Esophagus mucosa (tissue), 1 donor: ENCODE measurements at places on chromosomes 4 and X.

- ATAC-seq = no peak
These were observed 36.6 kb downstream of the DAPP1 start for GRCh38 chr4:99853190-99853589.

DNA sequence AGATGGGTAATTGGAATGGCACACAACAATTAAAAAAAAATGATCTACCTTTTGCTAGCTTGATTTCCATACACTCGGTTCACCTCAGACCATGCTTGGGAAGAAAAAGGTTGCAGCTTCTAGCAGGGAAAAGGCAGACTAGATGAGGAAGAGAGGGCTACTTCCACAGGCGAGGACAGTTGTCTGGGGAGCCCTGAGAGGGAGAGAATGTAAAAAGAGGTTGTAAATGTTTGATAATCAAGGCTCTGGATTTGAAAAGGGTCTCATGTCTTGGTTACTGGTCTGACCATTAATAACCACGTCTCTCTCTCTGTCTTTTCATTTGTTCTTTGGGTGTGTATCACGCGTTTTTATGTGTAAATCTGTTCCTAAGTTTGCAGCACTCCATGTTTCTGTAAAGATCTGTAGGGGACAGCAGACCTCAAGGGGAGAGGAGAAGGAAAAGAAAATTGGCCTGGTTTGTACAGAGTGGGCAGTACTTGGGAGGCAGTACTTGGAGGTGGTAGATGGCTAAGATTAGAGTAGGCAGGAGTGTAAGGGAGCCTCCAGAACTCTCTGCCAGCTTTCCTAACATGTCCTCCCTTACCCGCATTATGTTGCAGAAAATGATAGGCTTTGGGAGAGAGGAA lies 750 bp downstream of the ARMCX5 start:
- ATAC-seq = no peak

- no peak for ATAC-seq
These were observed 56.7 kb upstream of the COL25A1 start for GRCh38 chr4:109359040-109359646.

DNA sequence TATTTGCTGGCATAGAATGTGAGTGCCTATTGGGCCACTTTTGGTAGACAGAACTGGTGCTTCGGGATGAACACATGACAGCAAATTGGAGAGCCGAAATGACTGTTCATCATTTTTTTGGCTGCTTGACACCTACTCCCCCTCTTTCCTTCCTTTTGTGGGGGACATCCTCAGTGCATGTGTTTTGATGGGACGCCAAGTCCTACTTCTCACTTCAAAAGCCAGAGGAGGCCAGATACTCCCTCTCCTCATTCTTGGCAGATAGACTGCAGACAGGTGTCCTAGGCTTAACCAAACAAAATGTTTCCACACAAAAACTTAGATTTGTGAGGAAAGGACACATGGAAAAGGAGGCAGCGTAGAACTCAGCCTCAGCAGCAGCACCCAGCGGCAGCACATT lies 62.4 kb downstream of the DCHS2 start:
- no peak for ATAC-seq

DNA sequence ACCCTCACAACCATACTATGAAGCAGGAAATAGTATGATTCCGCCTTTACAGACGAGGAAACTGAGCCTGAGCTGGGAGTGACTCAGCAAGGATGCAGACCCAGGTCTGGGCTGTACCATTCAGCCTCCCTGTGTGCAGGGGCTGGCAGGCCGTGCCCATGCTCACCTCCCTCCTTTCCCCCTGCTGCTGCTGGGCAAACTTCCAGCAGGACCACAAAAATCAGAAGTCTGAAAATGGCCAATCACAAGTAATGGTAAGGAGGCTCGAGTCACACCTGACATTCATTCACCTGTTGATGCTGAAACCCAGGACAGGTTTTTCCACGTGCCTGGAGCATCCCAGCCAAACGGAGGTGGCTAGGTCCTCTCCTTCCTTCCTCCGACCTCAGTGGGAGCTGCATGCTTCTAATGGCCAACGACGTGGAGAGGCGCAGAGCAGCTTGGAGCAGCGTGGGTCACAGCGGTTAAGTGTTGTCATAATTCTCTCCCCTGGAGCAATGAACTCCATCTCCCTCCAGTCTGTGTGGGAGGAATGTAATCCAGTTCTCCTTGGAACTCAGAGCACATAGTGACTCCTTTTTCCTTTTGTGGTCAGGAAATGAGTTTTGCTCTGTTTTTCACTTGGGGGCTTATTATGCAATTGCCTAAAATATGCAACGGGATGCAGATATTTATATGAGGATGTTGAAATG lies 371.7 kb downstream of the BCOR start:
- no peak for ATAC-seq

GRCh38 chrX:96449896-96450295 lies 234.7 kb upstream of the DIAPH2 start:
- no peak for ATAC-seq

GRCh38 chr4:150888625-150889024 lies 126.5 kb downstream of the LRBA start:
- no peak for ATAC-seq

- no peak for ATAC-seq
These were observed 10.4 kb upstream of the EDA start for GRCh38 chrX:69605521-69605920.
